ENCODE measurements at places on chromosomes 7 and 10.

DNA sequence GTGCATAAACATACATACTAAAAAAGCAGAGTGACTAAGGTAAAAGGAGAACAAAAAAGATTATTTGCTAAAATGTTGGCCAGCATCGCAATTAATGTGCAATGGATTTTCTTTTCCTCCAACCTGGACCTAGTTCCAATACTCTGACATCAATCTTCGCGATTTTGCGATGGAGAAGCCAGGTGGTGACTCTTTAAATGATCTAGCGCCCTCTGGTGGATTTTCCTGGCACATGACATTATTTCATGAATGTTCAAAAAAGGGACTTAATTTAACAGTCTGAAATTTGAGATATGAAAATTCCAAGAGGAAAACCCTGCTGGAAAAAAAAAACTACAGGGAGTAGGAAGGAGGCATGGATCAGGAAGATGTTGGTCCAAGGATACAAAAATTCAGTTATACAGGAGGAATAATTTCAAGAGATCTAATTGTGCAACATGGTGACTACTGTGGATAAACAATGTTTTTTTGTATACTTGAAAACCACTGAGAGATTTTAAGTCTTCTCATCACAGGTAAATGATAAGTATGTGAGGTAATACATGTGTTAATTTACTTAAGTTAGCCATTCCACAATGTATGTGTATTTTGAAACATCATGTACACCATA is 4.3 kb upstream of the KCNMA1 start:
- DNase-seq, result peak; percentile 74

DNA sequence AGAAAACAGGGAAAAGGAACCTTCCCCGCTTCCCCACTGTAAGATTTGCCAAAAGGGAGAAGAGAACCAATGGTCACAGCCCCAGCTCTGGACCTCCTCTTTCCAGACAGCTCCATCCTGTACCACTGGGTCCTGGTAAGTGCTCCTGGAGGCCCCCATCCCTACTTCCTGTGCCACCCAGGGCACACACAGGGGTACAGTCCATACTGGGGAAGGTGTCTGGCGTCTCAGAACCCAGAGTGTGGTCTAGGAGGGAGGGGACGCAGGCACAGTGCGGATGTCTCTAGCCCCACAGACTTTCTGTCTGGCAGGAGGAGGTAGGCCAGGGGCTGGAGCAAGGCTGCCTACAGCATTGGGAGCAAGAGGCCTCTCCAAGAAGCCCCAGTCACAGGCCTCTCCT is 213.3 kb upstream of the IGFBP3 start:
- no peak for DNase-seq

- DNase-seq, result no peak
Observed at GRCh38 chr10:108556186-108556585, 1367.1 kb downstream of the XPNPEP1 start.

DNA sequence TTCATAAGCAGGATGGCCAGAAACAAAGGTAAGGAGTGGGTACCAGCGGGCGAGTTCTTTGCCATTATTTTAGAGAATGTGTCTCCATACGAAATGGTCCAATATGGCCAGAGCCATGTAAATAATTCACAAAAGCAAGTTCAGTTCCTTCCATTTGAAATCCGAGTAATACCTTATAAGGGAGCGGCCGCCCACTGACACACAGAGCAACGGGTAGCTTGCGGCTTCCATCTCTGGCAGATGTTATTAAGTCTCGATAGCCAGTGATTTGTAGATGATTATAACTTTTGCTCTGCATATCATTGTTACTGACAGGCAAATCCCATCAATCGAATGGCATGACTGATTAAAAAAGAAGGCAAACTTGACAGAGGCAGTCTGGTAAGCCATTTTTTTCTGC is 63.2 kb downstream of the GFRA1 start:
- no peak for DNase-seq

DNA sequence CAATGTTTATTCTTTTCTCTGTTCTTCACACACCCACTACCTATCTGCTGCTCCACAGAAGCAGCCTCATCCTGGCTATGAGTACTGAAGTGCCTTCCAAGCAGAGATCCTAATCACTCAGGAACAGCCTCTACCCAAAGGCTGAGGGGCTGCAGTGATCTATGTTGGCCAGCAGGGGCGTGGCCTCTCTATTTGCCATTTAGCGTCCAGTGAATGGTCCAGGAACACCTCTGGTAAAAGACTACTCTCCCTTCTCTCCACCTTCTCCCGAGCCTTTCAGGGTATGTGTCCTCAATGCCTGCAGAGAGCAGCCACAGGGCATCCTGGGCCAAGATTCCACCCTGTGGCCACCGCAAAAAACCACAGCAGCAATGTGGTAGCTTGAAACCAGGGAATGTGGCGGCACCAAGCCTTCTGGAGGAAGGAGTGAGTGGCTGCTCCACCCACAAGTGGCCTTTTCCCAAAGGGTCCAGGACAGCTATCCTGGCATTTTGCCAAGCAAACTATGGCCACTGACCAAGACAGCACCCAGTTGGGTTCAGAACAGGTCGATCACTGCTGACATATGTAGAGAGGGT is 70.9 kb downstream of the SYPL1 start:
- DNase-seq, result peak; percentile 87

DNA sequence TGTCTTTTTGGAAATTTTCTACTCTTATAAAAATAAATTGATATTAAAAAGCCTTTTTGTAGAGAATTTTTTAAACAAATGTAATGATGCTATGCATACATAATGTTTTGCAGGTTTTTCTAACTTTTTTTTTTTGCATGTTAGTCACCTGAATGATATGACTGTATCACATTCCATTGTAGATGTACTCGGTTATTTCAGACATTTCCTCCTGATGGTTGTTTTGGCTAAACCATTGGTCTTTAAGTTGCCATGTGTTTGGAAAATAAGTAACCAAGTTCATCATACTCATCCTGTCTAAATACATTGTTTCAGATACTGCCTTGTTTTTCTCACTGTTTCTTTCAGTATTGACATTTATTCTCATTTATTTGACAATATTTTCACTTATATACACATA is 25.8 kb downstream of the NHLRC2 start:
- no peak for DNase-seq

GRCh38 chr7:51324206-51324898 is 7.7 kb upstream of the COBL start:
- DNase-seq, result no peak

GRCh38 chr7:151085329-151085690 is 965 bp upstream of the AGAP3 start:
- DNase-seq, result no peak

- no peak for DNase-seq
Observed at GRCh38 chr10:119466655-119467054, 75.9 kb downstream of the RGS10 start.

DNA sequence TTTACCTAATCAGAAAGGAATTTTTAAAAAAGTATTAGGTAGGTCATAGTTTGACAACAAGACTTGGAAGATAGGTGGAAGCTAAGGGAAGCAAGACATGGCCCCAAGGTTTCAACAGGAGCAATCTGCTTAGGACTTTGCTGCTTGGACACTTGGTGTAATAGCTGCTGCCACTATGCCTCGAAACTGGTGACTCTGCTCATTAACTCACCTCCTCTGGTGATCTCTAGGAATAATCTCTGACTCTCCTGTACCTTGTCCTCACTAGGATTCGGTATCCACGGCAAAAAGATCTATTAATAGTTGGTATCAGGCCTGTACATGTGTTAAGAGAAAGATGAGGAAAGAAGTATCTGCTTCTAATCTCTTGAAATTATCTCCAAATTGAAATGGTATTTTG is 53.1 kb downstream of the PTEN start:
- peak; percentile 25 for DNase-seq

DNA sequence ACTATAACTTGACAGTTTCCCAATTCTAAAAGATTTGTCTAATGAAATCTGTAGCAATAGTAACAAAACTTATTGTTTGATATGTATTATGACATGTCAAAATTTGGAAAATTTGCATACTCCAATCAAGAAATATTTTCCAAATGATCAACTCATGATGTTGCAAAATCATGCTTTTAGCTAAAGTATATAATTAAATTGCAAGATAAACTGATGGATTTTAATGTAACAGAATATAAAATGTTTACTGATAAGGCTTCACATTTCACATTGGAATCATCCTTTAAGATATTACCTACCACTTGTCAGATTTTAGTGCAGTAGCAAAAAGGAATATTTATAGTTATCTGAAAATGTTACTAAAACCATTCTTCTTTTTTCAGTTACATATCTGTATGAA is 421.9 kb upstream of the SEMA3D start:
- DNase-seq, result no peak

DNA sequence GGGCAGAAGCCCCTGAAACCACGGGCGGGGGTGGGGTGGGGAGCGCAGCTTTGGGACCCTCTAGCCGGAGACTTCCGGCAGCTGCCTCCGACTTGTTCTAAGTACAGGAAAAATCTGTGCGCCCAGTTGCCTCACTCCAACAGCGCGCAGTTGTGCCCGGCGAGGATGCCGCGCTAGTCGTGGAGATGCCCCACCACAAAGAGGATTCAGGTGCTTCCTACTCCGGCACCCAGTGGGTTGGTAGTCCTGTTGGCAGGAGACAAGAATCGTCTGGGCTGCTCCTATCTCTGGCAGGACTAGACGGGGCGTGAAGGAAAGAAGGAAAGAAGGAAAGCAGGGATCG is 465 bp upstream of the NPY start:
- peak; percentile 27 for DNase-seq

GRCh38 chr10:125158601-125159485 is 1.5 kb downstream of the CTBP2 start:
- DNase-seq, result no peak

- DNase-seq, result no peak
Observed at GRCh38 chr7:102197161-102197560, 89.5 kb upstream of the SH2B2 start.

DNA sequence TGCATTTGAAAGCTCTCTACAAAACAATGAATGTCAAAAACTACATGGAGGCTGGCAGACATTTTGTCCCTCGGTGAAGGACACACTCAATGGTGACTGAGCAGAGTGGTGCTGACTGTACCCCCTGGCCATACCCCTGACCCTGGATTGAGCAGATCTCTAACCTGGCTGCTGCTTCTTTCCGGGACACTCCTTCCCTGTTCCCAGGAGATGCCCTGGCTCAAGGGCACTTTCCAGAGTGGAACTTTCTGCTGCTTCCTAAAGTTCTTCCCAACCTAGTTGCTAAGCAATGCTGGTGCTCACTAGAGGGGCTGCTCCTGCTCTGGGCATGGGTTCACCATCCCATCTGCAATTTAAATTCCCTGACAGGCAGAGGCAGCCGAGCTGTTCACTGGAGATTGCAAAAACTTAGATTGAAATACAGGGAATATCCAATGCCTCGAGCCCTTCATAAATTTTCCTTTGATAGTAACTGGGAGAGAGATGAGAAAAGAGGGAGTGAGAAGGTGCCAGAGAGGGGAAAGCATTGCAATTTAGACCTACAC is 384.3 kb upstream of the PODXL start:
- no peak for DNase-seq

- DNase-seq, result no peak
Observed at GRCh38 chr10:117549100-117549585, 6.6 kb downstream of the EMX2 start.

DNA sequence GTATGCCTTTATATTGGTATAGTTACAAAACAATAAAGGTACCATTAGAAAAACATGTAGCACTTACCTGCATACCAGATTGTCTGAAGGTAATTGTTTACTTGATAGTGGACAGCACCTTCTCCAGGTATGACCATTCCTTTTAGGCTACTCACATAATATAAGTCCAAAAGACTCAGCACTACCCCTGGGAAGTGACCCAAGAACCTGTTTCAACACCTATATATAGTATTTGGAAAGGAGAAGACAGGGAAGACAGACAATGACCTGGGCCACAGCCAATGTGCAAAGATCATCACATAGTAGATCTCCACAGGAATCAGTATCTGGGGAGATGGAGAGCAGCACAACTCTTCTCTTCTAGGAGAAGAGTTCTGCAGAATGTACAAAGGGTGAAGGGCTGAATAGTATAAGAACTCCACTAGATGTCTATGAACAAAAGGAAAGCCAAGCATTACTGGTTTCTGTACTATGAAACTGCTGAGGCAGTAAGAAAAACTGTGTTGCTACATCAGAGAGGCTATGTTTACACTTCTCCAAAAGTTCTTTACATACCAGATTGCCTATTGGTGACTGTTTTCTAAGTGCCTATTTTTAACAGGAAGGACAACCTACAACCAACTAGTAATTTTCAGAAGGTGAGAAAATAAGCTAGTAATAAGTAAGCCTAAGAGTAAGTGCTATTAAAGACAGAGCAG is 159.2 kb downstream of the BTAF1 start:
- DNase-seq, result no peak

DNA sequence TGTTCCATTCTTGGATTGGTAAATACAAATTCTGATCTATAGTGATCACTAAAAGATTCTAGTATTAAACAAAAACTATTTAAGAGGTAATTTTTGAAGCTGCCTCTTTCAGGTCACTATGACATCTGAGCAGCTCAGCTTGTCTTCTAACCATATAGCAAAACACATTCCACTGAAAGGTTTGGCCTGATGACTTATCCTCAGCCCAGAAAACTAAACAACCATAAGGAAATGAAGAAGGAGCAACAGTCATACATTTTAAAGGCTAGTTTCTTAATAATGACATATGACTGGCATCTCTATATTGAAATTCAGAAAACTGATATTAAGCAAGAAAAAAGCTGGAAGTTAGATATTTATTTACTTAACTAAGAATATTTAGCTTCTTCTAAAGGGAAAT is 24.6 kb downstream of the NT5C2 start:
- no peak for DNase-seq

DNA sequence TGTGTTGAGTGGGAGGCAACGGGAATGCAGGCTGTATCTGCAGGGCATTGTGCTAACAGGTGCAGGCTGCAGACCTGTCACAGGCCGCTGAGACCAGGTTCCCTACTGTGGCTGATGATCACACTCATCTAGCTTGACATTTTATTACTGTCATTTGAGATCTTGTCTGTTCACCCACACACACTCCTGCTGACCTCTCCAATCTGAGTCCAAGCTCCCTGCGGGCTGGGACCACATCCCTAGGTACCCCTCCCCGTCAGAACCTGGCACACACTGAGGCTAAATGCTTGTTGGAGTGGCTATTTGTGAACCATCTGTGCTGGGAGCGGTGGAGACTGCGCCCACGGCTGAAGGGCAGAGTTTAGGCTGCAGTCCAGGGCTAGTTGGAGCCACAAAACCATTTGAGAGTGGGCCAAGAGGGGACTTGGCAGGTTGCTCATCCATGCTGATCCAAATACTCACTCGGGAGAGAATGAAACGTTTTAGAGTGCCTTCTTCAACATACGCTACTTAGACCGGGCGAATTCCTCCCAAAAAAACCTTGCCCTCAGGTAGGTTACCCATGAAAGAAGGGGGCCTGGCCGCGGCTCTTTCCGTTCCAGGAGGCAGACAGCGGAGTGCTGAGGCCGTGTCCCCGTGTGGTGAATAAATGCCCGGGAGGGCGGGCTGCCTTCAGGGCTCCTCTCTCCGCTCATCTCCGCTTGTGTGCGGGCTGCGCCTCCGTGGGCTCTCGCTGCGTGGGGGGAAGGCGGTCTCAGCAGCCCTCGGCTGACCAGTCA is 164.4 kb downstream of the RGS10 start:
- DNase-seq, result no peak

- DNase-seq, result no peak
Observed at GRCh38 chr7:5557920-5558401, 134.3 kb upstream of the TNRC18 start.
